Hippocampal formation (tissue), 2 donors: ENCODE measurements at places on chromosomes 3 and 15.

DNA sequence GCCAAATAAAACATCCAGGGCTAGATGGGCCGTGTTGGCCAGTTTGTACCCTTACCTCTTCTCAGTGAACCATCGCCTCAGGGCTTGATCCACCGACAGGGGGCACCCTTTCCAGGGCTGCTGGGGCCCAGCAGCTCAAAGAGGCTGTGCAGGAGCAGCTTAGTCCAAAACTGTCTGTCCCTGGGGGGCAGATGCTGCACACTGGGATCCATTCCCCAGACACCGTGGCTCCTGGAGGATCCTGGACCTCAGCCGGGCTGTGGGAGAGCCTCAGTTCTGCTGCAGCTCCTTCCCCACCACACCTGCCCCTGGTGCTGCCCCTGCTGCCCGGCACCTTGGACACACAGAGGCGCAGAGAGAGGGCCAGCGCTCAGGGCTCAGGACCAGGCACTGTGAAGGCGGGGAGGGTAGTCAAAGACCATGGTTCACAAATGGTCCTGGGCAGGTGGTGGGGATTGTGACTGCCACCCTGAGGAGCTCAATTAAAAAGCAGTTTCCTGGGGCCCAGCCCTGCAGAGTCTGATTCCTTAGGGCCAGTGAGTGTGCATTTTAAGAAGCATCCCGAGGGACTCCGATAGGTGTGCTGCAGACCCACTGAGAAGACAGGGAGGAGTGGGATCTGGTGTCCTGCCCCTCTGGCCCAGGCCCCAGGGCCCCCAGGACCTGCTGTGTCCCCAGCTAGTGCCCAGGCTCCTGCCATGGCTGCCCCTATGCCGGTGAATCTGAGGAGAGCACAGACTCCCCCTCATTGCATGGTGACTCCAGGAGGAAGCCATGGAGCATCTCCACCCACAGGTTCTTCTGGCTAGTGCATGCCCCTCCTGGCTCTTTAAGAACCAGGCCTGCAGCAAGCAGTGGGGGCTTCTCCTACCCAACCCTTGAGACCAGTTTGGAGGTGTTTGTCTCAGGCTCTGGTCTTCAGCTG, 86.5 kb upstream of the PRR20G start:
- DNase-seq: no peak

DNA sequence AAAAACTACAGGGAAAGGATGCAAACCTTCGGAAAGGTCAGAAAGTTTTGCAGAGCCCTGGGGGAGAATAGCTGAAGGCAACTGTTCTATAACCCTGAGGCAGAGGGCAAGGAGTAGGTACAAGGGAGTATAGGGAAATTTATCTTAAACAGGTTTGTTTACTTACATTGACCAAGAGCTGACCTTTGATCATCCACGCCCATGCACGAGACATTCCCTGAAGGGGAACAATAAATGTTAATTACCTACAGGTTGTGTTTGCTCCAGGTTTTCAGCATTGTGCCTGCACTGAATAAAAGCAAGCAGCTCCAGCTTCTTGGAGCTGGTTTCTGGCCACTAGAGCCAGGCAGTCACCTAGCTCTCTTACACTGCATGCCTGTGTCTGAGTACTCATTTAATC, 524.5 kb upstream of the TGFBR2 start:
- DNase-seq: no peak

DNA sequence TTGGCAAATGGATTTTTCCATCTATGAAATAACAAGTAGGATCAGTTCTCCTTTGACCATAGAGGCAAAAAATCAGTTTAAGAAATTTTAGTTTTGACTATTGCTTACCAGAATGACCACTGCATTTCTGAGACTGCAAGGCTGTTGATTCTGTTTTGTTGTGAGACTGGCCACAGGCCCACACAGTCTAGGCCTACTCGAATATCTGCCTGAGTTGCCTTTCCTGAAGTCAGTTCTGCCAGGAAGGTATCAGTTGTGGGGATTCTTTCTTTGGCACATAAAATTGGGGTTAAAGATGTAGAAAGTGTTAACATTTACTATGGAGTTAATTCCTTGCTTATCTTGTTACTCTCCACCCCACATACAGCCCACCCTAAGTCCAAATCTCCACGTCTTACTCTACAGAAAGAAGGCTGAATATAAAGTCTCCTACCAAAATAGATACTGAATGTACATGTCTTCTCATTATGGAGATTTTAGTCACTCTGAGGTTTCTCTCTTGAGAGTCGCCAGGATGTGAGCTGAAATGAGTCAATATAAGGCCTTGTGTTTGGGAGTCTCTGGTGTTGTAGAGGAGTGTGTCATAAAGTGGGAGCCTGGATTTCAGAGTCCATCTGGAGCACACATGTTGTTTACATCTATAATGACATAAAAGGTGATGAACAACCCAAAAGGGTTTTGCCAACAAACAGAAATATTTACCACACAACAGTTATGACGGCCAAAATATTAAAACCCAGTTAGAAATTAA, 45.0 kb upstream of the WWTR1 start:
- no peak for DNase-seq

DNA sequence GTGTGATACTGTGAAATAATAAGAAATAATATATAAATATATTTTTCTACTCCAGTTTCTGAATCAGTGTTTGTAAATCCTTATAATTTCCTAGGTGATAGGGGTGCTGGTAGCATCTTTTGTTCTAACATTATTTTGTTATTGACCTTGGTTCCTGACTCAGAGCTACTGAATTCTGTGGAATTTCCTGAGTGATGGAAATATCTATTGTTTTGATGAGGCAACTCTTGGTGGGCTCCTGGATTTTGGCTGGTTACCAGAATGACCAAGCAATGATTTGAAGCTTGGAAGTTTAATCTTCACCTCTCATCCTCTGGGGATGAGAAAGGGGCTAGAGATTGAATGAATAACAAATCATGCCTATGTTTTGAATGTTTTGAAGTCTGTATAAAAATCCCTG, 377.3 kb downstream of the LPP start:
- no peak for DNase-seq

DNA sequence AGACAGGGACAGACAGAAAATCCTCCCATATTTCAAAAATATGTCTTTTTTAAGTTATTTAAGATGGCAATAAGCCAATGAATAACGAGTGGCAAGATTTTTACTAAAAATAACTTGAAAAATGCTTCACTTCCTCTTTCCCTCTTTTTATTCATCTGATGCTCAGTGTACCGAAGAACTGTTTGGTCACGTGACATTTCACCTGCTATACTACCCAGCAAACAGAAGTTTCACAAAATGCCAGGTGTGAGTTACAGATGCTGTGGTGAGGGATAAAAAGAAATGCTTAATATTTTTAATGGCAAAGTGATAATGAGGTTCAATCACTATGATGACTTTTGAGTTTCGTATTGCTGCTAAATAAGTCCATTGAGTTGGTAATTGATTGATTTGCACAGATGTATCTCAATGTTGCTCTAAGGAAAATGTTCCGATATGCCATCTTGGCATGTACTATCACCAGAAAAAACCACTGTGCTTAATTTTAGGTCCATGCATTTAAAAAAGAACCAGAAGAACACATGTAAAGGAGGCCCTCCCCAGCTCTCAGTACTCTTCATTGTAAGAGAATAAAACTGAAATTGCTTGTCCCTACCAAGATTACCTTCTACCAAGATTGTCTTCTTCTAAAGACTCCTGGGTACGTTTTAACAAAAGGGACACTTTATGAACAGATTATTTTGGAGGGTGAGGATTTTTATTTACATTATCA, 26.0 kb upstream of the SEC62 start:
- DNase-seq: no peak

DNA sequence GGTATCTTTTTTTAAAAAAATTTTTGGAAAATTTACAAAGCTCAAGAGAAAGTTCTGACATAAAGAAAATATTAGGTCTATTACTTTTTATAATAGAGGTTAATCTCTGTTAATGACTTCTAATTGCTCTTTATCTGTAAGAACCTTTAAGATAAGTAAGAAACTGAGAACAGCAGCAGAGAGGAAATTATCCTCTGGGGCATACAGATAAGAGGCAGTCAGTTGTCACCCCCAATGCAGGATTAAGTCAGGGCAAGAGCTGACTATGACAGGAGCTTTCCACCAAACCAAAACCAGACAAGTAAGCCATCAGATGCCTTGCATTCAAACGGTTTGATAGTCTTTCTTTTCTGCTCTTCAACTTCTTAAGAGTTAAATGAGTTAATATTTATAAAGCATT, 149.0 kb downstream of the GSK3B start:
- DNase-seq: no peak

DNA sequence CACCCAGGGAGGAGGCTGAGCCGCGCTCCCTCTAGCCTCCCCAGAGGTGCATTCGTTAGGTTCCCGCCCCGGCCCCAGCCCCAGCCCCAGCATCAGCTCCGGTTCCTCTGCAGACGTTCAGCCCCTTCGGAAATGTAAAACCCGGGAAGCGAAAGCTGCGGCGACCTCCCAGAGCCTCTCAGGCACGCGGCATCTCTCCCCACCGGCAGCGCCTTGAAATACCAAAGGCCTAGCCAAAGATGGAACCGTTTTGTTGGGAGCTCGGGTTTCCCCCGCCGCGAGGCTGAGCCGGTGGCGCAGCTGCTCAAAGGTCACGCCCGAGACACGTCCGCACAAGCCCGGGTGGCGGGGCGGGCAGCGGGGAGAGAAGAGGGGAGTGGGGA, 77.8 kb upstream of the HES1 start:
- DNase-seq: peak; percentile 33

GRCh38 chr3:197471221-197472010, 84.4 kb downstream of the BDH1 start:
- DNase-seq: no peak

DNA sequence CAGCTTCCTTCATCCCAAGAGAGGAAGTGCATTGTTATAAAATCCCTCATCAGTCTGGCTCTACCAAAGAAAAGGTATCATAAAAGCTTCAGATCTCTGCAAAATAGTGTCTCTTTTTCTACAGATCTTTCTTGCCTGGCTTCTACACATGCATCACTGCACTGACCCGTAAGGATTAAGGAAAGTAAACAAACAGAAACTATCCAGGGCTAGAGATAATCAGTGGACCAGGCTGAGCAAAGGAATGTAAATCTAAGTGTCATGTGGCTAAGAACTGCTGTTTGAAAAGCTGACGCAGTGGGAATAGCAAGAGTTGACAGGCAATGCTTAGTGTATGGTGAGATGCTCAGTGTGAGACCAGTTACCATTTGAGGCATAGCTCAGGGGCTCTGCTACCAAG, 339.7 kb downstream of the IL5RA start:
- DNase-seq: no peak

- DNase-seq: no peak
These were observed 65.5 kb upstream of the NR2F2 start for GRCh38 chr15:96264801-96265515.

DNA sequence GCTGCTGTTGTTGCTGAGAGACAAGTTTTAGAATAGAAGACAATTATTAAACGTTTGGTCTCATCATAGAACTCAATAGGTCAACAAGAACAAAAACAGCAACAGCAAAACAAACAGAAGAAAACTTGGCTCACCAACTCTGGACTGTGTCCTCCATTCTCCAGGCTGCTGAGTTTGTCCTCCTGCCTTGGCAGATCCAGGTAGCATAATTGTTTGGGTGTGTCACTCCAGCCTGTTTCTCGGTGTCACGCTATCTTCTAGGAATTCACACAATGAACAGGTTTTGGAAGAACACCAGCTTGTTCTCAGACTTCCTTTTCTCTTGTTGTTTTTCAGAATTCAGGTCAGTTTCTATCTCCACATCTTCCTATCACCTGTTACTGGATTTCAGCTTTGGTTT, 34.7 kb downstream of the ARRDC4 start:
- no peak for DNase-seq

GRCh38 chr3:135271177-135272025, 476.3 kb downstream of the EPHB1 start:
- no peak for DNase-seq

DNA sequence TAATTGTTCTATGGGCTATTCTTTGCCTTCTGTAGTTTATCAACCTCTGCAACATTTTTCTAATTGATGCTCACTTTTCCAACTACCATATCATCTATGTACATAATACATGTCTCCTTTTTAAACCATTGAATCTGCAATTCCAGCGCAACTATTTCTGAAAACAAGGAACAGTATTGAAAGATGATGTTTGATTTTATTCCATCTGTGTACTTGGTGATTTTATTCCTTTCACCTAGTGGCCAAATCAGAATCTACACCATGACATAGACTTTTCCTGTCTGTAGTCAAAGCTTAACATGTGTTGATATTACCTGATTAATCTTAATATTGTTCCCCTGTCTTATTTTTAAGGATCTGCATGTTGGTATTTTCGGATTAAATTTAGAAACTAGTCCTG, 13.0 kb downstream of the NKTR start:
- no peak for DNase-seq

DNA sequence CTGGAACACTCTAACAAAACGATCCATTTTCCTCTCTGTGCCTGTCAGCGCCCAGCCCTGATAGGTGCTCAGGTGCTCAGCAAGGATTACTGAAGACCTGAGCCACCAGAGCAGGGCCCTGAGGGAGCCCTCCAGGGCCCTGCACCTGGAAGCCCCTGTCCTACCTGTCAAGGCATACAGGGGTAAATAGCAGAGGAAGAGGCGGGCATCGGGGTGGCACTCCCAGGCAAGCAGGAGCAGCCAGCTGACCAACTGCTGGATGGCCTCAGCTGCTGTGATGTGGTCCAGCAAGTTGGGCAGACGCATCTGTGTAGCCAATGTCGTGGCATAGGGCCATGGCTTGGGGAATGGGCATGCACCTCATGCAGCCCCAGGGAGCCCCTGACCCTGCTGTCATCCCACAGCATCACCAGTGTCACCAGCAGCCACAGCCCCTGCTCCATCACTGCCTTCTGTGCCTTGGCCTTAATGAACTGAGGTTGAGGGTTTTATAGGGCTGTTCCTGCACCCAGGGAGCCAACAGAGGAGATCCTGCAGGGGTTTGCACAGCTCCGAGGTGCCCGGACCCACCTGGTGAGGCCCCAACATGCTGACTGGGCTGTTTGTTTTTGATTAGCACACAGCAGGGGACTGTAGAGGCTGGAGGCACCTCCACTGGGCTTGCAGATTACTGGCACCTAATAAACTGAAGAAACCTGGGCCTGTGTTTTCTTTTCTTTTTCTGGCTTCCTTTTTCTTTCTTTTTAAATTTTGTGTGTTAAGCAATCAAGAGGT, 7.9 kb upstream of the WDR6 start:
- no peak for DNase-seq

- no peak for DNase-seq
These were observed 21.4 kb downstream of the ACAP2 start for GRCh38 chr3:195421400-195421799.

DNA sequence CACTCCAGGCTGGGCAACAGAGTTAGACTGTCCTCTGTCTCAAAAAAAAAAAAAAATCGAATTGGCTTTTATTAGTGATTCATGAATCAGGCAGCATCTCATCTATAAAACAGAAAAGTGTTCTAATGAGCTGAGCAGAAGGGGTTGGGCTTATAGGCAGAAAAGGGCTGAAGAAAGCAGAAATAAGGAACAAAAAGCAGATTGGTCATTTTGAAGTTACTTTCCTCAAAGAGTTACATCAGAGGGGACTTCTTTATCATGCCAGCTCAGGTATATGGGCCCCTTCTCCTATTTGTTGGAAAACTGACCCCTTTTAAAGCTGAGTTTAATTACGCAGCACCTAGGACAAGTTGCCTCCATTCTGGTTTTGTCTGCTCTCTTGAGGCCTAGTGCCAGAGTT, 722 bp upstream of the POGLUT1 start:
- DNase-seq: no peak

- no peak for DNase-seq
These were observed 4.8 kb downstream of the PPP1R14D start for GRCh38 chr15:40823572-40824343.

- DNase-seq: peak; percentile 29
These were observed 12.9 kb downstream of the VPS18 start for GRCh38 chr15:40906991-40907802.

- no peak for DNase-seq
These were observed 35.4 kb downstream of the GYG1 start for GRCh38 chr3:149026718-149027117.

GRCh38 chr3:150535204-150535603, 11.1 kb downstream of the SERP1 start:
- DNase-seq: no peak
